ENCODE measurements at places on chromosomes 6 and 20.
A peak's percentile ranks its signal among the peaks of the same experiment; 100 is the strongest.

- DNase-seq = no peak
Measured at GRCh38 chr6:76982476-76983199, 480.7 kb downstream of the HTR1B start.

DNA sequence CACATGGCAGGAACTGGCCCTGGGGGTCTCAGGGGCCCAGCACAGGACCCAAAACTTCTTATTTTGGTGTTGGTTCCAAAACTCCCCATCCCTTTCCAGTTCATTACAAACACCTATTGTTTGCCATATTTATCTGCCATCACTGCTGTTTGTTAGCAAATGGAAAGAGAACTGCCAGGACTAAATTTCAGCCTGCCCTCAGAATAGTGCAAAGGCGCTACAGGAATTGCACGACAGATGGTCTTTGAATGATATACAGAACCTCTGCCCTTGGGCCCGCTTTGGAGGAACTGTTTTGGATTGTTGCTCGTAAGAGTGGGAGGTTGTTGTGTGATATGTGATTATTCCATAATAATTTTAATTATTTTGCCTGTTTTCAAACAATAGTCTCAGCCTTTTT, 199.0 kb upstream of the FBXL4 start:
- DNase-seq = no peak

GRCh38 chr6:65091561-65091960, 615.5 kb downstream of the EYS start:
- DNase-seq = no peak

DNA sequence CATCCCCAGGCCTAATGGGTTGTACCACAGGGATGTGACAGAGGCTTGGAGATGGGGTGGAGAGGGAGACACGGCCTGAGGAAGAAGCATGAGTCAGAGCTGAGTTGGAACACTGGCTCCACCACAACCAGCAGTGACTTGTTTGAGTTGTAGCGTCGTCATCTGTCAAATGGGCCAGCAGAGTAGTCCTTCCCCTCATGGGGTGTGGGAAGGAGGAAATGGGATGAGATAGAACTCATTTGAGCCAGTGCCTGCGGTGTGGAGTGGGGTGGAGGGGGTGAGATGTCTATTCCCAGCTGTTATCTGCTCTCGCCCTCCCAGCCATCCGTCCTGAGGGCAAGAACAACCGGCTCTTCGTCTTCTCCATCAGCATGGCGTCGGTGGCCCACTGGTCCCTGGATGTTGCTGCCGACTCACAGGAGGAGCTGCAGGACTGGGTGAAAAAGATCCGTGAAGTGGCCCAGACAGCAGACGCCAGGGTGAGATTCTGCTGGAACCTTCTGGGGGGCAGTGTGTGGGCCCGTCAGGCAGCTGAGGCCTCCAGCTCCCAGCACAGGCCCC, 32.5 kb downstream of the PLCG1 start:
- no peak for DNase-seq

- DNase-seq = no peak
Measured at GRCh38 chr6:145147559-145147958, 587.8 kb downstream of the EPM2A start.

- DNase-seq = no peak
Measured at GRCh38 chr6:170503414-170503761, 49.7 kb downstream of the PSMB1 start.

DNA sequence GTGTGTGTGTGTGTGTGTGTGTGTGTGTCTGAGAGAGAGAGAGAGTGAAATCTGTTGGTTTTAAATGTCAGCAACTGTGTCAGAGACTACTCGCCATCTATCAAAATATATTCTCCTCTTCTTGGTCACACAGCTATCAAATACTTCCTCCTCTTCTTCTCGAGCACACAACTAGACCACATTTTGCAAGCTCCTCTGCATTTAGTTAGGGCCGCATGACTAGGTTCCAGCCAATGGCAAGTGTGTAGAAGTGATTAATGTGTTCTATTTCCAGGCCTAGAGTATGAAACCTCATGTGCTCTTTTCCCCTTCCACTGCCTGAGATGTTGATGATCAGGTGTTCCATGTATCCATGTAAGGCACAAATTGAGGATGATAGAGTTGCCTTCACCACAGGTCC, 278.5 kb upstream of the MARCKS start:
- no peak for DNase-seq

DNA sequence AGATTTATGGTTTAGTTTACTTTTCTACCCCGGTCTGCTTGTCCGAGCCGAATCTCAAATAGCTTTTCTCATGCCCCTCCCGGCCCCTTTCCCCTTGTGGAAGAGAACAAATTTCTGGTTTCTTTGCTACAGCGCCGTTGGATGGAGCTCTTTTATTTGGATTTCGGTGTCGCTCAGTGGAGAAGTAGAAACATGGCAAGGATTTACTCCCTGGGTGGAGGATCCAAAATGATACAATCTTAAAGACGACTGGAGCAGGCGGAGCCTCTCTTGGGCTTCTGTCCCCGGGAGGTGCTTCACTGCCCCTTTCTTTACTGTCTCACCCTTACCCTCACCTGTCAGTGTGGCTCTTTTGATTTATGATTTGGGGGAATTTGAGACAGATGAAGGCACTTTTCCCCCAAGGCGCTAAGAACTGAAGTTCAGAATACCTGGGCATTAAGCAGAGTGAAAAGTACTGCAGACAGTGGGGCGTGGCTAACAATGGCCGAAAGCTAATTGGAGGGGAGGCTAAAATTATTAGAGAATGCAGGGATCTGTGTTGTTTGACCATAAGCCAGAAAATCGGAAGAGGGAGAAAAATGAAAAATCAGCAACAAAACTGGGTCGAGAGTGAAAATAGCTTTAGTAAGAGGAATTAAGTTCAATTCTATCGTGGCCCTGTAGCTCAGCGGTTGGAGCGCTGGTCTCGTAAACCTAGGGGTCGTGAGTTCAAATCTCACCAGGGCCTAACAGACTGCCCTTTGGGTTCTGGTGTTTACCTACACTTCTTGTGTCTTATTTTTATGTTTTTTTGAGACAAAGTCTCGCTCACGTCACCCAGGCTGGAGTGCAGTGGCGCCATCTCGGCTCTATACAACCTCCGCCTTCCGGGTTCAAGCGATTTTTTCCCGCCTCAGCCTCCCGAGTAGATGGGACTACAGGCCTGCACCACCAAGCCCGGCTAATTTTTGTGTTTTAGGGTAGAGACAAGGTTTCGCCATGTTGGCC, 145.1 kb upstream of the ZNF184 start:
- DNase-seq = no peak

GRCh38 chr20:39875492-39876110, 813.4 kb downstream of the MAFB start:
- DNase-seq = no peak

DNA sequence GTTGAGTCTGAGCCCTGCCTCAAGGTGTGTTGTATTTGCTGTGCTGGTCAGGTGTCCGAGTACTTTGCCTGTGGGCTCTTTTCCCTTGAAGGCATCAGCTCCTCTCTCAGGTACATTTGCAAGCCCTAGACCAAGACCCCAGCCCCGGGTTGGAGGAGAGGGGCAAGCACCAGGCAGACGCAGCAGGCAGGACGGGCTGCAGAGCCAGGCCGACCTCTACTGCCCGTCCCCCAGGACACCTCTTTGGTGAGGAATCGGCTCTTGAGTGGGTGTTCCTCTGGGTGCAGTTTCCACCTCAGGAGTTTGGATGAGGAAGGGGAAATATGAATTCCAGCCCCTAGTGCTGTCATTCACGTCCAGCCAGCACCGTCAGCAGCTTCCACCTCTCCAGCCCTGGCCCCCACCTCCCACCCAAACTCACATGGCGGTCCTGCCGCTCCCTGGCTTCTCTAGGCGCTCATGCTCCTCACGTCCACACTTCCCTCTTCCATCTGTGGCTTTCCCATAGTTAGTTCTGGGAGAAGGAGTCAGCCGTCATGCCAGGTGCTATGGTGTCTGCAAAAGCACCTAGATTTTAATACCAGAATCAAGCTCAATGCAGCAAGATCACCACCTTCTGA, 183.9 kb downstream of the DLL1 start:
- no peak for DNase-seq

GRCh38 chr6:166309977-166310376, 1.8 kb upstream of the PRR18 start:
- DNase-seq = no peak

- no peak for DNase-seq
Measured at GRCh38 chr6:134503585-134504281, 185.8 kb upstream of the SGK1 start.

DNA sequence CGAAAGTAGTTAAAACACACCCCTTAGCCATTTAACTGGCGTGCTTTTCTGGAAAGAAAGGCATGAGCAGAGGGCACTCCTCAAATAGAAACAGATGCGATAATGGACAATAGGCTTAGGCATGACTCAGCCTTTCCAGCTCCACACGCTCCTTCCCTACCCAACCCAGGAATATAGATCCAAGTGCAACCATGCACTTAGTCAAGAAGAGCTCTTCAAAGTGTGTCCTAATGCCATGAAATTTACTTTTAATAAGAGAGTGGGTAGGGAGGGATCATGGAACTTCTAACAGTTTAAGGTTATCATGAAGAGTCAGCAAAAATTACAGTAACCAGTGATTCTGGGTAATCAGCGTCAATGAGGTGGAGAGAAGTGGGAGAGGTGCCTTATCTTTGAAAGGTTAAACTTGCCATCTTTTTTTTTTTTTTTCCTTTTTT, 2.4 kb upstream of the EFHC1 start:
- DNase-seq = no peak

DNA sequence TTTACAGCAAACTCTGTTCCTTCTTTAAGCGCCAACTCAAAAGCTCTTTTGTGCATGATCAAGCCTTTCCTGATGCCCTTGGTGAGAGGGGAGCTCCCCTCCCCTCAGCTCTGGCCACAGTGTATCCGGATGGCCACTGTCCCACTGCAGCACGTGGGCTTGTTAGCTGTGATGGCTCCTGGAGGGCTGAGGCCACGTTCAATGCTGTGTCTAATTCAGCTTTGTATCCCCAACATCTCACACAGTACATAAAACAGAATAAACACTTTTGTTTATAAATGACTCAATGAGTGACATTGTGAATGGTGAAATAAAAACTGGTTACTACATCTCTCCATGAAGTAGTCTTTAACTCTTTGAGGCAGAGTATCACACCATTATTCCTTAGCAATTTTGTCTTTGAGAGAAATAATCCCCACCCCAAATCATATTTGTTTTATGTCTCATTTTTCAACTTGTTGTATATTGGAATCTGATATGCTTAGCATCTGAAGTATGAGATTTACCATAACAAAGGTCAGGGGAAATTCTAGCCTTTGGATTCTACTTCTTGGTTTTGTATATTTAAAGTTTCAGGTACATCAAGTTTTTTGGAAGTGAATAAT, 44.5 kb downstream of the EDN1 start:
- no peak for DNase-seq

DNA sequence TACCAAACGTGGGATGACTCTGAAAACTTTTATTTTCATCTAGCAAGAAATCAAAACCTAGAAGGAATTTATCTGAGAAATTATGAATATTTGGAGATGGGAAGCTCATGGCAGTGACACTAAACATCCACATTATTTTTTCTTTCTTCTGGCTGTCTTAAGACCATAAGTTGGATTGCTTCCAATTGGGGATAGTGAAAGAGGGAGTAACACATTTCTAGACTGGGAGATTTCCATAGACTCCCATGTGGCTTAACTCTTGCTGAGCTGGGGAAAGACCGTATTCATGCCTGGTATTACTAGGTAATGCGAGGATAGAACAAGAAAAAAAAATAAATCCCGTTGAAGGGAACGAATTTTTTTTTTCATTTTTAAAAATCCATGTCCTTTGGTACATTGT, 120.0 kb downstream of the UTRN start:
- no peak for DNase-seq

- DNase-seq = no peak
Measured at GRCh38 chr6:88422831-88423230, 256.7 kb upstream of the CNR1 start.

GRCh38 chr6:108592371-108593337, 31.9 kb downstream of the FOXO3 start:
- DNase-seq = no peak

- DNase-seq = no peak
Measured at GRCh38 chr6:89410231-89410761, 1.8 kb downstream of the RRAGD start.

- no peak for DNase-seq
Measured at GRCh38 chr20:1800777-1801176, 94.4 kb upstream of the SIRPA start.

DNA sequence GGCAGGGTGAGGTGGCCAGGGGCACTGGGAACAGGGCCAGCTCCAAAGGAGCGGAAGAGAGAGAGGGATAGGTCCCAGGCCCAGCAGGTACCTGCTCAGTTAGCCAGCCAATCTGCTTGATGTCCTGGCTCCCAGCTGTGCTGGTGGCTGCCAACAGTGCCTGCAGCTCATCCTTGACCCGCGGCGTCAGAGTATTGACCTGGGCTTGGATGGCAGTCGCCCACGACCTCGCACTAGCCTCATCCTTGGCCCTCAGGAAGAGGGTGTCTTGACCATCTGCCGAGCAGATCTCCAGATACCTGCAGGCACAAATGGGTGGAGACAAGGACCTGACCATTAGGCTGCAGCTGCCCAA, 11.1 kb upstream of the CDK5RAP1 start:
- DNase-seq = no peak

- DNase-seq = no peak
Measured at GRCh38 chr6:45421709-45422502, 44.2 kb upstream of the SUPT3H start.

GRCh38 chr6:17485181-17485580, 91.8 kb downstream of the CAP2 start:
- no peak for DNase-seq

DNA sequence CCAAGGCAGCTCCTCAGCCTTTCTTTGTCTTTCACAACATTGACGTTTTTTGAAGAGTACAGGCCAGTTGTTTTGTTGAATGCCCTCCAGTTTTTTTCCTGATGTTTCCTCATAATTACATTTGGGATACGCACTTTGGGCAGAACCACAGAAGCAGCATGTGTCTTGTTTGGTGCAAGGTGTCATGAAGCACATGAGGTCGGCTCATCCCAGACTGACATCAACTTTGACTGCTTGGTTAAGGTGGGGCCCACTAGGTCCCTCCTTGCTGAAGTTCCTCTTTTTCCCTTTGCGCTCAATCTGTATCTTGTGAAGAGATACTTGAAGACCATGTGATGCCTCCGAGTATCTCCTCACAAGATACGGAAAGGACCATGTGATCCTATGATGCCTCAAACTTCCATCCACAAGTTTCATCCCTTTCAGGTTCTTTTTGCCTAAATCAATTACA, 10.5 kb downstream of the SNAI1 start:
- DNase-seq = no peak

- no peak for DNase-seq
Measured at GRCh38 chr20:46844965-46845364, 49.7 kb upstream of the EYA2 start.

- no peak for DNase-seq
Measured at GRCh38 chr20:39429726-39430125, 467.6 kb downstream of the DHX35 start.

GRCh38 chr20:51034988-51035656, 12.2 kb upstream of the KCNG1 start:
- DNase-seq = no peak

DNA sequence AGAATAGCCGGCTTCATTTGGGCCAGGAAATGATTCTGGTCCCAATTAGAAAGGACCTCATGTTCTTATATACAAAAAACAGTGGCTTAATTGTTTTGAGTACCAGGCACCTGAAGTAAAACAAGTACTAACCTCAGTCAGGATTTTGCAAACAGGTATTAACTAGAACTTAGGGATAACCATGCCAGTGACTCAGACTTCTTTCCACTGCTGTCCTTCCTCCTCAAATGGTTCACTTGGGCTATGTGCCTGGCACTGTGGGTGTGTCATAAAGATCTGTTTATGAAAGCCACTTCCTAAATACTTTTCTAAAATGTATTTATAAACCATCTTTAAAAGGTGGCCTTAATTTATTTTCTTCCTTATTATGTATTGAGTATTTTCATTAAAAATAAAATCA, 10.7 kb downstream of the CLDN20 start:
- peak; percentile 10 for DNase-seq
